ENCODE measurements at places on chromosomes 4 and X.

DNA sequence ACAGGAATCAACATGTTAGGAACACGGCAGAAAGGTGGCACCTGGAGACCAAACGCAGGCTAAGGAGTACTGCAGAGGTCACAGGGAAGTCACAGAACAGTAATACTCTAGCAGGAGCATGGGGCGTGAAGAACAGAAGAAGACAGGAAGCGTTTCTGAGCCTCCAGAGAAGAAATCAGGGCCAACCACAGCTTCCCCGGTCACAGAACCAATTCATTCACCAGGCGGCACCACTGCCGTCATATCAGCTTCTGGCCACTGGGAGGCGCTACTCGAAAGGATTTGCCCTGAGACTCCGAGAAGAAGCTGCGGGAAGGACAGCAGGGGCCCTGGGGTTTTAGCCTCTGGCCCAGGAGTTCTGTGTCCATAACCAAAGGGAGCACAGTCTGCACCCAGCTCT lies 78.0 kb upstream of the DRD5 start:
- peak; percentile 65 for DNase-seq

DNA sequence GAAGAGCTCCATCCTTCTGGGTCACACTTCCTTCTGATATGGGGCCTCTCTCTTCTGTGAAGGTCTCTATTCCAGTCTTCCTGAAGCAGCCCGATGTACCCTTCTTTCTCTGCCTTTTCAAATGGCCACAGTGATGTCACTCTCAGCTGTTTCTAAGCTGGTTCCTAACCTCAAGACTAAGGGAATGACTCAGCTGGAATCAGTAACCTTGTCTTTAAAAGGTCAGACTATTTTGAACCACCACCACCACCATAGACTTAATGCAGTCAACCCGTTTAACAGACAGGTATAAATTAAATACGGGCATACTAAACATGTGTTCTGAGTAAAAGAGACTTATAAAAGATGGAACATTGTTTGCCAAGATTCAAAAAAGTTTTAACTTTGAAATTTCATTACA lies 121.0 kb downstream of the PPA2 start:
- DNase-seq = no peak

DNA sequence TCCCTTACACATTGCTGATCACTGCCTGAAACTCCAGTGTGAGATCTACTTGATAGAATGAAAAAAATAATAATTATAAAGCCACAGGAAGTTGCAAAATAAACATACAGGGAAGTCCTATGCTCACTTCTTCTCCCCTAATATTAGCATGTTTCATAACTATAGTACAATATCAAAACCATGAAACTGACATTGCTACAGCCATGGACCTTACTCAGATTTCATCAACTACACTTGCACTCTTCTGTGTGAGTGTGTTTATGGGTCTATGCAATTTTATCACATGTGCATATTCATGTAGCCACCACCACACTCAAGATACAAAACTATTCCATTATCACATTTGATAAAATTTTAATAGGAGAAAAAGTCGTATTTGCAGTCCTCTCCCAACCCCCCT lies 57.3 kb downstream of the SPINK2 start:
- no peak for DNase-seq

DNA sequence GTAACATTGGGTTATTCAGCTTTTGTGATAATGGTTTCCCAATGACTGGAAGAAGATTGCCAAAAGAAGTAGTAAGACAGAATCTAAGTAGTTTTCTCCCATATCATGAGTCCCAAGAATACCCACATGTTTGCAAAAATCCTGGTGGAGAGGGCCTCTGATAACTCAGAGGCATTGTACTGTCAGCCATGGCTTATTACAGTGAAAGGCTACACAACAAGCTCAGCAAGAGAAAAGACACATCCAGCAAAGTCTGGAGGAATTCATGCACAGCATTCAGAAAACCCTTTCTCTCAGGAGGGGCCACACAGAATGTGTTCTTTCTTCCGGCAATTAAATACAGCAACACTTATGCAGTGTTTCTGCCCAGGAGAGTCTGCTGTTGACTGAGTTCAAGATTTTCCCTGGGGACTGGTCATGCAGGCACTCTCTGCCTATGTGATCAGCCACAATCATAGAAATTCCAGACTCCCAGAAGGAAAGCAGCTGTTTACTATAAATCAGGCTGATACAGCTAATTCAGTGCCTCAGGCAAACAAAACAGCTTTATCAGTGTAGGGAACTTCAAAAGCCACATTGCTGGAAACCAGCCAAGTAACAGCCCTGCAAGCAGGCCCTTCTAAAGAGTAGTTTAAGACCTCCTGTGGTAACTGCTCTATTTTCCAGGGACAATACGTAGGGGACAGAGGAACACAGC lies 937.1 kb downstream of the CCSER1 start:
- no peak for DNase-seq

GRCh38 chr4:90234916-90235547 lies 107.8 kb downstream of the CCSER1 start:
- no peak for DNase-seq

DNA sequence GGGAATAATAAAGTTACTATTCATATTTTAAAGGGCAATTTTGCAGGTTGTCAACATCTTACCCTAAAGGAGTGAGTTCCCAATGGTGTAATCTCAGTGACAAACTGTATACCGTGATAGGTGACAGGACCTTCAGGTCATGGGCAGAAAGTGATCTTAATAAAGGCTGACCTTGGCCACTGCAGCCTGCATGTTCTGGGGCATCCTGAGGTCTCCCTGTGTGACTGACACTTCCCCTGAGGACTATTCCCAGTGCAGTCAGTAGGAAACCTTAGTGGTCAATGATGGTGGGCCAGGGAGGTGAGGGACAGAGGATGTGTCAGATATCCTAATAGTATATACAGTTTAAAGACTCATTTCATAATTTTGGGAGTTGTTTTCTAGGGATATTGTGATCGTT lies 137.2 kb downstream of the SHROOM3 start:
- no peak for DNase-seq

- DNase-seq = no peak
Measured at GRCh38 chr4:56863441-56864139, 42.1 kb upstream of the SPINK2 start.

- DNase-seq = no peak
Measured at GRCh38 chrX:123899701-123900100, 39.8 kb downstream of the XIAP start.

DNA sequence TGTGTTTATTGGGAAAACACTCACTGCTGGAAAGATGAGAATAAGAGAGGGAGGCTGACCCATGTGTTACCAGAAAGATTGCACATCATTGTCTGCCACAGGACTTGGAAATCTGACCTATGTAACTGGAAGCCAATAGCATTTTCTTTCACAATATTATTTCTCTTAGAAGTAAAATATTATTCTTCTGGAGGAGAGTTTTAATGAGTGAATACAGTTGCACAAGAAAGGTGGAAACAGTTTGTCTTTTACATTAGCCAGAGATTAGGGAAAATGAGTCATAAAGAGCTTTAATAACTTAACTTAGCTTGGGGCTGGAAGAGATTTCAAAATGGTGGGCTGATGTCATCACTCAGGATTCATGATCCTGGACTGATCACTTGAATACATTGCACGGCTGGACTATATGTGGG lies 31.5 kb upstream of the LNX1 start:
- DNase-seq = no peak

All from HL-60 (cell line).